ENCODE measurements at places on chromosomes 6 and 20.

DNA sequence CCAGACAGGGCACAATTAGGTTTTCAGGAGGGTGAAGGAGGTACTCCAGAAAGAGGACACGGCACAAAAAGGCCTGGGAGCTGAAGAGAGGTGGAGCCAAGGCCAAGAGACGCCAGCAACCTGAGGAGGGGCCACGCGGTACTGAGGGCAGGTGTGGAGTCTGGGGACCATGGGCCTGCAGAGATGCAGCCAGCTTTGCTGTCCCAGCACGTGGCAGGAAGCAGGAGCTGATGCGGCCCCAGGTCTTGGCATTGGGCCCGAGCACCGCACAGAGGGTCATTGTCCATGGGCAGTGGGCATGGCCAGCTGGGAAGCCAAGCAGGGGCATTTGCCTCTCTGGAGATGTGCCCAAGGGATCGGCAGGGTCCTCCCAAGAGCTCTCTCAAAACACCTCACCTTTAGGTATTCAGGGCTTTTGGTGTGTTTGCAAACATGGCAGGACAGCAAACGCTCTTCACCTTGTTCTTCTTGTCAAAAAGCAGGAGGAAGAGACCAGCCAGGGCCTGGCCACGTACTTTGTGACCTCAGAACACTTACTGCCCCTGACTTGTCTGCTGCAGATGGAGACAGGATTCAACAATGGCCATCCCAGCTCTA lies 1.4 kb upstream of the BPIFB1 start:
- DNase-seq: no peak

- no peak for DNase-seq
These were observed 19.2 kb downstream of the BLTP3A start for GRCh38 chr6:34810936-34811632.

- peak; percentile 72 for DNase-seq
These were observed 55.4 kb downstream of the PREX1 start for GRCh38 chr20:48772183-48772976.

- DNase-seq: peak; percentile 70
These were observed 68.1 kb downstream of the HFE start for GRCh38 chr6:26155061-26155930.

DNA sequence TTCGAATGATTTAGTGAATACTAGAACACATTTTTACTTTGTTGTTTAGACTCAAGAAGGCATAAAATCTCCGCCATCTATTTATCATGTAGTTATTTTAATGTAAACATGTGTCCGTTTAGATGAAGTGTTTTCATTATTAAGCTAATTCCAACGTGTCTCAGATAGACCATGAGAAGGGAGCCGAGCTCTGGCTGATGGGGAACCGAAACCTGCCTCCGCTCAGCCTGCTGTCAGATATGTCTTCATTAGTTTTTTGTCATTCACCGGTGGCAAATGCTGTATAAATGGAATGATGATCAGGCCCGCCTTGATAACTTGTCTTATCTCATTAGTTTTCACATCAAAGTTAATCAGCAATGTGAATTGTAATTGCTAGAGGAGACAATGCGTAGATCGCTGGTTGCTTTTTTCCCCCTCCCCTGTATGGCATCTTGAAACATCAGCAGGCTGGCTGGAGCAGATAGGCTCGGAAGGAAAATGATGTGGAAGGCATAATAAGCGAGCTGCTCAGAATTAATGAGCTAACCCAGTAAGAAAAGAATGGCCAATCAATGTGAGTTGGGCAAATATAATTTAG lies 136.4 kb downstream of the LINC00237 start:
- no peak for DNase-seq

GRCh38 chr20:2773812-2774211 lies 26.6 kb downstream of the CPXM1 start:
- no peak for DNase-seq

- DNase-seq: no peak
These were observed 320.1 kb downstream of the BTBD3 start for GRCh38 chr20:12237772-12238171.

- no peak for DNase-seq
These were observed 95.5 kb upstream of the ZNF184 start for GRCh38 chr6:27568226-27568897.

GRCh38 chr6:142374965-142375733 lies 73.3 kb downstream of the ADGRG6 start:
- no peak for DNase-seq

DNA sequence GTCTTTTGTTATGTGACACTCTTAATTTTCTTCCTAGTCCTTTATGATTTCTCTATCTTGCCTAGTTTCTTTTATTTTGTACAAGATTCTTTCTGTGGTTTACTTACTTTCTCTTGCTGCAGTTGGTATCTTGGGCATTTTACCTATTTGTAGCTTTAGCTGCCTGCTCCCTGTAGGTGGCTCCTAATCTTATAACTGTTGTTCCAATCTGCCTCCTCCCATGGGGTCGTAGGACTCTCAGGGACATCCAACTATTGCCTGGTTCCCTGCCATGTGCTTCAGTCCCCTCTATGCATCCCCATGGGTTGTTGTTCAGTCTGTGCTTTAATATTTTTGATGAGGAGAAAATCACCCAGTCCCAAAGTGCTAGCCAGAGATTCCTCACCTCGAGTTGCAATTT lies 31.4 kb downstream of the RIN2 start:
- DNase-seq: no peak

- no peak for DNase-seq
These were observed 8.8 kb downstream of the DLGAP4 start for GRCh38 chr20:36314734-36315544.

DNA sequence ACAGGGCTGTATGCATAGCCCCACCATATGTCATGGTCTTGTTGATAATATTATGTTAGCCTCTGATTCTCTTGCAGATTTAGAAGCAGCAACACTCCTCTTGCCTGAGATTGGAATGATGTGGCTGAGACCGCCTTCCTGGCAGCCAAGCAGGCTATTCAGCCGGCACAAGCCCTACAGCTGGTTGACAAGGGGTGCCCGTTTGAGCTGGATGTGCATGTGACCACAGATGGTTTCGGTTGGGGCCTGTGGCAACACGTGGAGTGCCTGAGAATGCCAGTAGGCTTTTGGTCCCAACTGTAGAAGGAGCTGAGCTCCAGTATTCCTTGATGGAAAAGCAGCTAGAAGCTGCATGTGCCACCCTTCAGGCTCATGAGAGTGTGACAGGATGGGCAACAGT lies 303.6 kb upstream of the POU3F2 start:
- DNase-seq: no peak

- no peak for DNase-seq
These were observed 231.2 kb upstream of the FOXQ1 start for GRCh38 chr6:1080453-1081337.

DNA sequence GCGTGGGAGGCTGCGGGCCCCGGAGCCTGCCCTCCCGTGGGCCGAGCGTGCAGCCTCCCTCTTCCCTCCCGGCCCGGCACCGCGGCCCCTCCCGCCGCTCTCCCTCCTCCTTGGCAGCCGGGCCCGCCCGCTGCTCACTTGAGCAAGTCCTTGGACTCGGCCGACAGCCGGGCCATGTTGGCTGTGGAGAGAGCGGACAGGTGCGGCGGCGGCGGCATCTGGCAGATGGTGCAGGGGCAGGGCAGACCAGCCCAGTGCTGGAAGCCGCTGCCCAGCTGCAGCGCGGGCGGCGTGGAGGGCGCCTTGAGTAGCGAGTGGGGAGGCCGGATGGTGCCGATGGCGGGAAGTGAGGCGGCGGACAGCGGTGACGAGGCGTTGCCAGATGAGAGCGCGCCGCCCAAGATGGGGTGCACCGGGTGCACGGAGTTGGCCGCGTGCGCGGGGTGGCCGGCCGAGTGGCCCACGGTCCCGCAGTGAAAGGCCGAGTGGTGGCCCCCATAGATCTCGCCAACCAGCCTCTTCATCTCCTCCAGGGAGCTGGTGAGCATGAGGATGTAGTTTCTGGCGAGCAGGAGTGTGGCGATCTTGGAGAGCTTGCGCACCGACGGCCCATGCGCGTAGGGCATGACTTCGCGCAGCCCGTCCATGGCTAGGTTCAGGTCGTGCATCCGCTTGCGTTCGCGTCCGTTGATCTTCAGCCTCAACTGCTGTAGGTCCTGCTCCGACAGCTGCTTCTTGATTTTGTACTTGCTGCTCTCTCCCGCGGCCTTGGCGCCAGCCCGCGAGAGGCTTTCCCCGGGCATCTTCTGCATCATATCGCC lies 766 bp downstream of the OLIG3 start:
- no peak for DNase-seq

DNA sequence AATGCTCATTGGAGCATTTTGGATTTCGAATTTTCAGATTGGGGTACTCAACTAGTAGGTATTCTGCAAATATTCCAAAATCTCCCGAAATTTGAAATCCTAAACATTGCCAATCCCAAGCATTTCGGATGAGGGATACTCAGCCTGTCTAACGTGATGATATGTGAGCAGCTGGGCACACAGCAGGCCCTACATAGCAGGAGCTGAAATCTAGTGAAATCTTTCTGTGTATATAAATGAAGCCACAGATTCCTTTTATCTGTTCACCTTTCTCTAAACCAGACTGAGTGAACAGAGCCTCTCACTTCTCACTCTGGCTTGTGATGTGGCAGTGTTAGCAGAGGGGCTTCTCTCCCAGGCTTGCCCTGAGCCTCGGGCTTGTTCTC lies 17.8 kb downstream of the STX16 start:
- DNase-seq: no peak

- DNase-seq: no peak
These were observed 31.6 kb upstream of the MANEA start for GRCh38 chr6:95545686-95546085.

GRCh38 chr6:40855168-40855880 lies 183.7 kb downstream of the UNC5CL start:
- DNase-seq: no peak

DNA sequence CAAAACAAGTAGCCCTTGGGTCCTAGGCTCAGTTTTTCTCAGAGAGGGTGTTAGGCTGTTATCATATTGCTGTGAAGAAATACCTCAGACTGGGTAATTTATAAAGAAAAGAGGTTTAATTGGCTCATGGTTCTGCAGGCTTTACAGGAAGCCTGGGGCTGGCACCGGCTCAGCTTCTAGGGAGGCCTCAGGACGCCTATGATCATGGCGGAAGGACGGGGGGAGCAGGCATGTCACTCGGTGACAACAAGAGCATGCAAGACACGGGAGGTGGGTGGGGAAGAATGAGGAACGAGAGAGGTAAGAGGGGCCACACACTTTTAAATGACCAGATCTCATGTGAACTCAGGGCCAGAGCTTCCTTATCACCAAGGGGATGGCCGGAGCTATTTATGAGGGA lies 26.9 kb downstream of the CDH26 start:
- no peak for DNase-seq
